Activated T-helper 17 cell treated with anti-CD3 and anti-CD28 coated beads, Interleukin-2, amount 50 U/mL, for 72 hours (primary cell): ENCODE measurements at places on chromosomes 5 and 9. TPM values are rescaled to one million over a fixed set of nuclear protein-coding genes. Genes with fewer than 3 reads are reported as not detected.
A peak's percentile ranks its signal among the peaks of the same experiment; 100 is the strongest.

CSF2 gene
- total RNA-seq: 159 TPM

FOXD1 gene
- 0.45 TPM for total RNA-seq

IFNK gene
- not detected for total RNA-seq

LHX3 gene
- not detected for total RNA-seq

TRIM36 gene
- 0.34 TPM for total RNA-seq

ANKRD18A gene
- total RNA-seq: 16.0 TPM

FOXD4L4 gene
- total RNA-seq: 0.15 TPM

TMEM8B gene
- total RNA-seq: 6.8 TPM

PCDHB10 gene
- total RNA-seq: not detected

- no peak for ATAC-seq
These were observed 2.6 kb upstream of the SVEP1 start for GRCh38 chr9:110582156-110582555.

GRCh38 chr9:88106492-88106891 lies 31.8 kb downstream of the SPATA31C2 start:
- ATAC-seq: peak; percentile 58

DNA sequence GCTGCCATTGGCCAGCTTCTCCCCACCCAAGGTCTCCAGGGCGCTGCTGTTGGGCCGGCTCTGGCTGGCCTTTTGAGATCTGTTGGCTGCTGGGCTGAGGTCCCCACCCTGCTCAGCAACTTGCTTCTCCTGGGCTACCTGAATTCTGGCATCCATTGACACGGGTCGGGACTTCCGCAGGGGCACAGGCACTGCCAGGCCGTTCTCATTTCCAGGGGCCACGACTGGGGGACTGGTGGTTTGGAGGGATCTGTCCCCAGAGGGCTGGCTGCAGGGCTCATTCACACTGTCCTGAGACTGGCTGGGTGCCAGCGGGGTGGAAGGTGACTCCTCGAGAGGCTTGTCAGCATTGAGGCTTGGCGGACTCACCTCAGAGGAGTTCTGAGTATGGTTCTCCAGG lies 87.1 kb upstream of the FBXW11 start:
- ATAC-seq: no peak

DNA sequence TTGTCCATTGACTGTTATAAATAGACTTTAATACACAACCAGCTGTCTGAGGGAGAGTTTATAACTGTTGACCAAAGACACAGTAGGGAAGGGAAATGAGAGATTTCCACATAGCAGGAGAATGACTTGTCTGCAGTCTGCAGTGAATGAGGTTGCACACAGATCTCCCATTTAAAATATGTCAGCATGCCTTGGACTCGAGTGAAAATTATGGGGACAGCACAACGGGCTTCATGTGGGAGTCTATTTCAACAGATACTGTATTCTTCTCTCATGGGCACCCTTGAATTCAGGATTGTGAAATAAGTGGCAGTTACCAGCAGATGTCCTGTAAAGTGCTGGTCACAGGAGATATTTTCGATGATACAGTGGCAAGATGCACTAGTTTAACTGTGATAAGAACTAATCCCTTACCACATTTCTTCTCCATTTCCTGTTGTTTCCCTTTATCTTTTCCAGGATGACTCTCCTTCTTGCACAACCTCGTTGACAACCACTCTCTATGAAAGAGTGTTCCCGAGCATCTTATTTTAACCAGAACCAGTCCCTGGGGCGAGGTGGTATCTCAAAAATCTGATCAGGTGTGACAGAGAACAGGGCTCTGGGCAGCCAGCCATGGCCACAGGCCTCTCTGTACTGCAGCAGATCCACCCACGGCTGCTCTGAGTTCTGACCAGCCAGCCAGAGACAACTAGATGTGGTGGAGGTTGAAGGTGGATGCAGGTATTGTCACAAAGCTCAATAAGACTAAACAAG lies 51.5 kb upstream of the MAP3K1 start:
- no peak for ATAC-seq

DNA sequence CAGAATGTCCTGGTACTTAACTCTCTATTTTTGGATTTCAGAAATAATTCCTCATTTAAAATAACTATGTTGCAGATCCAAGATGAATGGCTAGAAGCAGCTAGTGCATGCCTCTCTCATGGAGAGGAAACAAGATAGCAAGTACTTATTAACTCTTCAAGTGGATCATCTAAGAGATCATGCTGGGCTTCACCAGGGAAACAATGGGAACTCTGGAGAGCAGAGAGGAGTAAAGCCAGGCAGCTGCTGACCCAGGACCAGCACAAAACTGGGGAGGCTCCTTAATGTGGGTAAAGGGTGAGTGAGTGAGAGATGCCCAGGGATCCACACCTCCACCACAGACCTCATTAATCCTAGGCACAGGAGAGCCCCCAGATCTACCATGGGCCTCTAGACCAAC lies 897.8 kb upstream of the ACO1 start:
- no peak for ATAC-seq

DNA sequence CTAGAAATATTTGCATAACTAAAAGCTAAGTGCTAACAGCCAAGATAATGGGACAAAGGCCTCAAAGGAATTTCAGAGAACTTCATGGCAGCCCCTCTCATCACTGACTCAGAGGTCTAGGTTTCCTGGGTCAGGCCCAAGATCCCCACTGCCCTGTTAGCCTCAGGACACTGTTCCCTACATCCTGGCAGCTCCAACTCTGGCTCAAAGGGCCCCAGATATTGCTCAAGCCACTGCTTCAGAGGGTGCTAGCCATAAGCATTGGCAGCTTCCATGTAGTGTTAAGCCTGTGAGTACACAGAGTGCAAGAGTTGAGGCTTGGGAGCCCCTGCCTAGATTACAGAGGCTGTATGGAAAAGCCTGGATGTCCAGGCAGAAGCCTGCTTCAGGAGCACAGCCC lies 998.1 kb downstream of the TLE1 start:
- ATAC-seq: no peak

DNA sequence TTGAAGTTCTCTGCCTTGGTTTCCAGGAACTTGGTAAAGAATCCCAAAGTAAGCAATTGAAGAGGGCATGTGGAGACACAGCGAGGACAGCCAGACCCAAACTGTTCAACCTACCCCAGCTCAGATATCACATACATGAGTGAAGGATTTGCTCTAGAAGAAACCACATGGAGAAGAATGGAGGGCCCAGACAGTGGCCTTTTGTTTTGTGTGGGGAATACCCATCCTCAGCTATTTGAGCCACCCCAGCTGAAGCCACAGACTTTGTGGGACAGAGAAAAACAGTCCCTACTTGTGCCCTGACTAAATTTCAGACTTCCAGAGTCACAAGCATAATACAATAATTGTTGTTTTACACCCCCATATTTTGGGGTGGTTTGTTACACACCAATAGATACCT lies 387.1 kb downstream of the ZSWIM6 start:
- no peak for ATAC-seq

DNA sequence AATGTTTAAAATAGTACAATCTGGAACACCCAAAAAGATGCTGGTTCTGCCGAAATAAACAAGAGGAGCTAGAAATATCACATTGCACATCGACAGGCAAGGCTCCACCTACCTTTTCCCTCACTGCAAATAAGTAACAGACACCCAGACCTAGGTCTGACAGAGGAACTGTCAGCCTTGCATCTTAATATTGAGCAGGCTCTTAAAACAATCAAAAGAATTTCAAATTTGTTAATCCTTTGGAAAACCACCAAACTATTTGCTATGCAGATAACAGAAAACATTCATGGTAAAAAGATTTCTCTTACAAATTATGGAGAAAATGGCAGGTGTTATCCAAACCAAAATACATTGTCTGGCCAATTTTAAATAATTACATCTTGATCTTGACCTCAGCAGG lies 71.3 kb downstream of the FRMD3 start:
- ATAC-seq: no peak

DNA sequence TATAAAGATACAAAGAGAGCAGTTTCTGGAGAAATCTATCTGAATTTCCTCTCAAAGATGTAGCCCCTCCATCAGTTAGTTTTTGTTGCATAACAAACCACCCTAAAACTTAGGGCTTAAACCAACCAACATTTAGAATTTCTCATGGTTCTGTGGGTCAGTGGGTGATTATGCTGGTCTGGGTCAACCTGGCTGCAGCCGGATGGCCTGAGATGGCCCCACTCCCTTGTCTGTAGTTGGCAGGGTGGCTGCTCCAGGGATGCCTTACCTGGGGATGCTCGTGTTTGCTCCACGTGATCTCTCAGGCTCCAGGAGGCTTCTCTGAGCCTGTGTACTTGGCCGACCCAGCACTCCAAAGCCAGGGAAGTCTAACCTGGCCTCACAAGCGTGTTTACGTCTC lies 139.3 kb downstream of the MVB12B start:
- no peak for ATAC-seq

- ATAC-seq: no peak
These were observed 5.0 kb downstream of the FBXW5 start for GRCh38 chr9:136939431-136939995.

- no peak for ATAC-seq
These were observed 21.8 kb upstream of the ANP32B start for GRCh38 chr9:97961361-97961760.

DNA sequence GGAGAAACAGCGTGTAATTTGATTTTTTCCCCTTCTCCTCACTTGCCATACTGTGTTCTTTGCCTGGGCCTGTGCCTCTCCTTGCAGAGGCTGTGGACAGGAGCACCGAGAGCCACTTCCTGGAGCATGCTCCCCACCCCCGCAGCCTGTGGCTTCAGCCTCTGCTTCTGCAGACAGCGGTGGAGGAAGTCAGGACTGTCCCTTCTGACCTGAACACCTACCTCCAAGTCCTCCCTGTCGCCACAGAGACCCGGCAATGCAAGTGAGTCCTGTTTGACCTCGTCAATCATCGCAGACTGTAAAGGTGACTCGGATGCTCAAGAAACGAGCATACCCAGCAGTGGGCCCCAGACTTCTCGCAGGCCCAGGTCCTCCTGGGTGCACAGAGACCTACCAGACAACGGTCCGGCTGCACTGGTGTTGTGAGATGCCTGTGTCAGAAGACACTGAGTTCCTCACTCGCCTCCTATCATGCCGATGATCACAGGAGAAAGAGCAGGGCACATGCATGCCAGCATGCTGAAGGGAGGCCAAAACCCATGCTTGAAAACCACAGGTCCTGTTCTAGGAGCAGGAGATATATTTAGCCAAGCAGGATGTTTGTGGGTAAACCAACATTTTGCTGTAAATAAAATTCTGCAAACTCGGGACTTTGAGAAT lies 198.8 kb downstream of the AUH start:
- peak; percentile 68 for ATAC-seq

- ATAC-seq: no peak
These were observed 296.7 kb downstream of the HINT1 start for GRCh38 chr5:130868186-130868840.

DNA sequence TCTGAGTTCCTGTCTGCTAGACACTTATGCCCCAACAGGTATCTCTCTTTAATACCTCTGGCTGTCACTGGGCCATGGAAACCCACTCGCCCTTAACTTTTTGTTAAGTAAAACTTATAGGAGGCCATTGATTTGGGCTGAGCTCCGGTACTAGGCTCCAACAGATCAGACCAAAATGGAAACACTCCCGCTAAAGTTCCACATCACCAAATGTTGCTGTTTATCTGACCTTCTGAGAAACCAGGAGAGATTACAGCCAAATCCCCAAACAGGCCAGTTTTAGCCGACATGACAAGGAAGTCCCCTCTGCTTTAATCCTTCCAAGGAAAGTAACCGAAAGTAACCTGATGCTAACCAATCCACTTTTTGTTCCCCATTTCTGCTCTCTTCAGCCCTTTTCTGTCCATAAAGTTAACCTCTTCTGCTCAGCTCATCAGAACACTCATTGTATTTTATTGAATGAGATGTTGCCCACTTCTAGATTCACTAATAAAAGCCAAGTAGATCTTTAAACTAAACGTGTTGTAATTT lies 115.2 kb upstream of the LHFPL2 start:
- no peak for ATAC-seq

DNA sequence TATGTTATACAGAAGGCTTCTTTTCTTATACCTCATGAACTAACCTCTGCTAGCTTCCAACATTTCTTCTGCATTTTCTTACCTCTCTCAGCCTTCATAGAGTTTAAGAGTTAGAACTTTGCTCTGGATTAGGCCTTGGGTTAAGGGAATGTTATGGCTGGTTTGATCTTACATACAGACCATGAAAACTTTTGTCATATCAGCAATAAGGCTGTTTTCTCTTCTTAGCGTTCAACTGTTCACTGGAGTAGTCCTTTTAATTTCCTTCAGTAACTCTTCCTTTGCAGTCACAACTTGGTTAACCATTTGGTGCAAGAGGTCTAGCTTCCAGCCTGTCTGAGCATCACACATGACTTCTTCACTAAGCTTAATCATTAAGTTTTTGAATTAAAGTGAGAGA lies 329.0 kb upstream of the CCNG1 start:
- ATAC-seq: no peak

GRCh38 chr9:79325501-79325900 lies 246.3 kb upstream of the TLE4 start:
- ATAC-seq: no peak

DNA sequence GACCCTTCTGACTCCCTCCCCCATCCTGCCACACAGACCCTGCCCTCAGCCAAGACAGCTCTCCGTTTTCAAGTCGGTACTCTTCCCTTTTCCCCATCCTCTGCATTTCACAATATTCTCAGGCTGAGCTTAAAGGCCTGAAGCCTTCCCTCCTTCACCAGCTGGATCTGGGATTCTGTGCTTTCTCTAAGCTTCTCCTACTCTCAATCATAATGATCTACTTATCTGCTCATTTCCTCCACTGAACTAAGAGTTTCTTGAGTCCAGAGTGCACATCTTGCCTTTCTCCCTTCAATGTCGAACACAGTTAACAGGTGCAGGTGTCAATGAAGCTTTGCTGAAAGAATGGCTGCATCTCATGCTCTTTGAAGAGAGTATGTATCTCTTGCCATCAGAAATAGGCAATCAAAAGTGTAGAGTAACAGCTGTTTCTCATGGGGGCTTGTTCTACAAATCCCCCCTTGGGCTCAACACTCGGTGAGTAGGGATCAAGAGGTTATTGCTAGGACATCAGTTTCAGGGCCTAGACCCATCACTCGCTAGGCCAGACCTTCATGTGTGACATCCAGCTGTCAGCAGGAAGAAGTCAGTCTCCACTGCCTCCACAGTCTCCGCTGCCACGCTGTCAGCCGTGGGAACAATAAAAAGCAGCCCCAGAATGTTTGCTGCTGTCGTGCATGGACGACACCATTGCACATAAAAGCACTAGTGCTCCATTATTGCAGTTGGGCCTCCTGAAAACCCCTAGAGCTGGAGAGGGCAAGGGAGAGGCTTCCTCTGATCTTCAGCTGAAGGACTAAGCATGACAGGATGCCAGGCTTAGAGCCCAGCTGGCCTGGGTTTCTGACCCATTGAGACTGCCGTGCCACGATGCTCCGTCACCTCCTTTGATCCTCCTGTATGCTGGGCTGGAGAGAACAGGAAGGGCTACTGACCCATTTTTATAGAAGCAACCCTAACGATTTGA lies 23.7 kb downstream of the TRAF1 start:
- ATAC-seq: peak; percentile 8

- ATAC-seq: no peak
These were observed 572.6 kb upstream of the CLINT1 start for GRCh38 chr5:158431369-158432029.

GRCh38 chr9:18499980-18500379 lies 26.0 kb downstream of the ADAMTSL1 start:
- ATAC-seq: no peak
